Kidney glomerular epithelial cell (primary cell): ENCODE measurements at places on chromosomes 13 and 19.
A peak's percentile ranks its signal among the peaks of the same experiment; 100 is the strongest.

- DNase-seq = no peak
These were observed 1714.3 kb upstream of the PCDH20 start for GRCh38 chr13:63129995-63130394.

GRCh38 chr13:101492251-101492910 is 39.9 kb downstream of the ITGBL1 start:
- DNase-seq = no peak

- DNase-seq = no peak
These were observed 24.2 kb downstream of the ACTN4 start for GRCh38 chr19:38671654-38672053.

- no peak for DNase-seq
These were observed 6.5 kb downstream of the RNF225 start for GRCh38 chr19:58401840-58402421.

- DNase-seq = no peak
These were observed 573.0 kb upstream of the SLITRK1 start for GRCh38 chr13:84455143-84455905.

GRCh38 chr19:11191273-11191755 is 6.0 kb downstream of the KANK2 start:
- no peak for DNase-seq

GRCh38 chr19:7772752-7773291 is 9.8 kb downstream of the CLEC4M start:
- peak; percentile 15 for DNase-seq

- no peak for DNase-seq
These were observed 63.6 kb upstream of the FLT1 start for GRCh38 chr13:28558567-28558966.

DNA sequence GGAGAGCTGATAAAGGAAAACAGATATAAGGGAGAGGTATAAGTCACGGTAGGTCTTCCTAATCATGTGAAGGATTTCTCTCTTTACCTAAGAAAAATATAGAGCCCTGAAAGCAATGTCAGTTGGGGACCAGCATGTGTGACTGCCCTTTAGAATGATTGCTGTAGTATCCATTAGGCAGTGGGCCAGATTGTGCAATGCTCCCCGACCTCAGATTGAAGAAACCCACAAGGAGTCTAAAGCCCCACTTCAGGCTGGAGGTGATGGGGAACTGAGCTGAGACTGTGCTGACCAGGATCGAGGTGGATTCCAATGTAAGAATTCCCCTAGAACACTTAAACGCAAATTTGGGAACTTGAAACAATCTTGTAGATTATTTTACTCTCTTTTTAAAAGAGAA is 614.4 kb downstream of the LIG4 start:
- no peak for DNase-seq

GRCh38 chr19:17946965-17947784 is 14.4 kb downstream of the CCDC124 start:
- DNase-seq = no peak

- DNase-seq = no peak
These were observed 1086.6 kb downstream of the UQCRFS1 start for GRCh38 chr19:28126135-28126898.

- DNase-seq = peak; percentile 74
These were observed 10.3 kb upstream of the MEDAG start for GRCh38 chr13:30895773-30896172.

DNA sequence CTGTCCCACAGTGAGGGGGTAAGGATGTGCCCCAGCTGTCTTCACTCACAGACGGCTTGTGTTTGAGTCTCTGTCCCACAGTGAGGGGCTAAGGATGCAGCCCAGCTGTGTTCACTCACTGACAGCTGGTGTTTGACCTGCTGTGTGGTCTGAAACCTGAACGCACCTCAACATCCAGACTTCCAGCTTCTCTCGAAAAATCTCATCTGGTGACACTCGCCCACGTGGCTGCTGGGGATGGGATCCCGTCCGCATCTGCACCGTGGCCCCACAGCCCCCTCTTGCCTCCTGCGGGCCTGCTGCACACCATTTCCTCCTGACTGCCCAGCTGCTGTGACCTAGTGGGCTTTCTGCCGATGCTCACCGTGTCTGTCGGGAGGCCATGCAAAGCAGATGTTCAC is 27.3 kb downstream of the CHAF1A start:
- DNase-seq = no peak

- peak; percentile 15 for DNase-seq
These were observed 7.0 kb upstream of the TLE6 start for GRCh38 chr19:2970201-2970835.

GRCh38 chr19:44984005-44984404 is 17.3 kb upstream of the RELB start:
- no peak for DNase-seq

DNA sequence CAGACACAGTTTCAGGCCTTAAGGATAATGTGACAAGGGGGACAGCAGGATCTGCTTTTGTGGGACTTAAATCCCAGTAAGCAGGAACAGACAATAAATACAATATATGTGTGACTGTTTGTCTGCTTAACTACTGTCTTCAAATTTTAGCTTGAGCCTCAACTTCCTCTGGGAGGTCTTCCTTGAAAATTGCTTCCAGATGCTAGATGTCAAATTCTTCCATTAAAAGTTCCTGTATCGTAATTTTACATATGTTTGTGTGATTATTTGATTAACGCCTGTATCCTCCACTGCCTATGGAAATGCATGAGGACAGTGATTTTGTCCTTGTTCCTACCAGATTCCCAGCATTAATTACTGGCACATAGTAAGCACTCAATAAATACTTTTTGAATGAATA is 385.5 kb downstream of the NDFIP2 start:
- no peak for DNase-seq

GRCh38 chr13:99332456-99332855 is 25.3 kb upstream of the GPR183 start:
- no peak for DNase-seq

GRCh38 chr13:72368031-72368430 is 359.4 kb downstream of the MZT1 start:
- no peak for DNase-seq

- DNase-seq = no peak
These were observed 1.7 kb upstream of the SHISA2 start for GRCh38 chr13:26053418-26053980.

GRCh38 chr19:14471436-14472187 is 3.5 kb downstream of the PTGER1 start:
- no peak for DNase-seq

GRCh38 chr13:64041296-64041695 is 2625.6 kb upstream of the PCDH20 start:
- DNase-seq = no peak

GRCh38 chr13:27842571-27842970 is 50.3 kb downstream of the GSX1 start:
- no peak for DNase-seq

DNA sequence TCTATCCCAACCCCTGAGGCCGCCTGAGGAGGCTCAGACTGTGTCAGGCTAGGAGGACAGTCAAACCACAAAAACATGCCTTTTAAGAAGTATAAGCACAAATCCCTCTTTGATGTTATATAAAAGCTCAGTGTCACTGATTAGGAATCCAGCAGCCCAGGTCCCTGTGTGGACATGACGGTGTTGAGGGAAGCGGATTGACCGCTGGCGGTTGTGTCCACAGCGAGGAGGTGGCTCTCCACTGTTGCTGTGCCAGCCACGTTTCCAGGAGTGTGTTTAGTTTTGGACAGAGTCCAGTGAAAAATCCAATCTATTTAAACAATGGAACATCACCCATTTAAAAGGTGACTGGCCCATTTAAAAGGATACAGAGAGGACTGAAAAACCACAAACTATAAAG is 7.5 kb upstream of the GJA3 start:
- DNase-seq = no peak

DNA sequence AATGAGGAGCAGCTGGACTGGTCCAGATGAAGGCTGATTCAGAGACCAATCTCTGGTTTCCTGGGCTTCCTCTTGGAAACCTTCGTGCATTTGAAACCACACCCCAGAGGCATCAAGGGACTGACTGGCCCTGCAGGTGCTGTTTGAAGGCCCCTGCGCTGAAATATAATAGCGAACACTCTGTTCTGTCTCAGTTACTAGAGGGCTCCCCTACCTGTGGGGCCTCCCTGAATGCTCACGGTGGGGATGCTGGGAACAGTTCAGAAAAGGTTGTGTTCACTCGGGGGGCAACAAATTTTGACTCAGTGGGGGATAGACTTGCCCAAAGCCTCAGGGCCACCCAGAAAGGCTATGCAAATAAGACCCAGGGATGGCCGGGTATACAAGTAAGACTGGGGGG is 6.4 kb downstream of the CCDC8 start:
- no peak for DNase-seq

DNA sequence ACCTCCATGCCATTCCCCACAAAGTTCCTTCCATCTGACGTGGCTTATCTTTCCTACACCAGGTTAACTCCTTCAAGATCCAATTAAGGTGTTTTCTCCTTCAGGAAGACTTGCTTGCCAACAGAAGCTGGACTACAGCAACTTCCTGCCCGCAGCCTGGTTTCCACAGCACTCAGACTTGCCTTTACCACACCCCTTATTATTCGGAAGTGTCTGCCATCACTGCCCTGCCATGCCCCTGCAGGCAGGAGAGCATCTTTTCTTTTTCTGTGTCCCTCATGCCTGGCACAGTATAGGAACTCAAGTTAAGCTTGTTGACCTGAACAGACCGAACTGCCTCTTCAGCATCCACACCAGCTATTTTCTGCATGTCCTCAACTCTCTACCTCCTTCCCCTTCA is 168.0 kb downstream of the FOXO1 start:
- no peak for DNase-seq

- no peak for DNase-seq
These were observed 1.4 kb downstream of the PSMD8 start for GRCh38 chr19:38375748-38376147.

DNA sequence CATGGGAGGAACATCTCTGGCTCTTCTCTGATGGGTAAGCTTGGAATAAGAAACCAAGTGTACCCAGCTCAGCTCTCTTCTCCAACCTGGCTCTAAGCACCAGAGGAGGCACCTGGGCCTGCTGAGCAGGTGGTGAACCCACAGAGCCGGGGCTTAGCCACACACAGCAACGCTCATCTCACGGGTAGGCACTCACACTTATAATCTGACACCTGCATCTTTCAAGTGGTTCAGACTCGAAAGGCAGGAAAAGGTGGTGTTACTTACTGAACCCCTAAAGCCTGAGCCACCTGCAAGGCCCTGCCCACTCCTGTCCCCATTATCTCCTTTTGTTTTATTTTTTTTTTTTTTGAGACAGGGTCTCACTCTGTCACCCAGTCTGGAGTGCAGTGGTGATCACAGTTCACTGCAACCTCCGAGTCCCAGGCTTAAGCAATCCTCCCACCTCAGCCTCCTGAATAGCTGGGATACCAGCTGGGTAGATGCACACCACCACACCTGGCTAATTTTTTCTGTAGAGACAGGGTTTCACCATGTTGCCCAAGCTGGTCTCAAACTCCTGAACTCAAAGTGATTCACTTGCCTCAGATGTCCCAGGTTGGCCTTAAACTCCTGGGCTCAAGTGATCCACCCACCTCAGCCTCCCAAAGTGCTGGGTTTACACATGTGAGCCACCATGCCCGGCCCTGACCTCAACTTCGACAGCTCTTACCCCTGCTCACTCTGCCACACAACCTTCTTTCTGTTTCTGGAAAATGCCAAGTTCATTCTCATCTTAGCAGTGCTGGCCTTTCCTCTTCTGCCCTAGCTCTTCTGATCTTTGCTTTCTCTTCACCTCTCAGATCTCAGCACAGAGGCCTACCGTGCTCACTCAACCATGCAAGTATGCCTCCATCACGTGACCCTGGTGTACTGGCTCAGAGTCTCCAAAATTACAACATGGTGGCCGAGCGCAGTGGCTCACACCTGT is 9.7 kb downstream of the FBXL12 start:
- no peak for DNase-seq

- DNase-seq = no peak
These were observed 425.9 kb downstream of the SLITRK6 start for GRCh38 chr13:85373322-85373721.

DNA sequence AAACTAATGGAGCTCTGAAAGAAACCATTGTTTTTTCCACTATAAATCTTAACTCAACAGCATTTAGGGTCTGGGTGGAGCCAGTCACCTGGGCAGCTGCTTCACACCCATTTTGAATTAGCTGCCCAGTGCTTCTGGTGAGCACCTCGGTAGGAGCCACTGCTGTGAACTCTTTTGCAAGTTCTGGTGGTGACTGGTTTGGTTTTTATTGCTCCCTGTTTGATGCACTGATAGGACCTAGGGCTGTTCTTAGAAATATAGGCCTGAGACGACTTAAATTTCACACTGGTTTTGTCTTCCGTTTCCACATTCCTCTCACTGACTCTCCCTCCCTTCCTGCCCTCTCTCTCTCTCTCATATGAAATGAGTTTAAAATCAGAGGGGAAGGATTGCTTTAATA is 103.9 kb downstream of the GGACT start:
- DNase-seq = no peak

- no peak for DNase-seq
These were observed 60.9 kb downstream of the STARD13 start for GRCh38 chr13:33224686-33225085.
